ENCODE measurements at places on chromosomes 16 and 17. TPM values are rescaled to one million over a fixed set of nuclear protein-coding genes. Genes with fewer than 3 reads are reported as not detected.

GRCh38 chr16:70568601-70569237 lies 45.1 kb downstream of the SF3B3 start:
- no peaks in the 10 kb centered on the region for H3K27me3 ChIP-seq
- peaks cover 9% of the 10 kb centered on the region for H3K4me1 ChIP-seq
- no peak for DNase-seq
- no peak overlapping the region for H3K4me3 ChIP-seq
- H3K36me3 ChIP-seq = peaks cover 50% of the 10 kb centered on the region
- H3K27ac ChIP-seq = no peak overlapping the region

GRCh38 chr16:47461598-47462266 lies 601 bp downstream of the PHKB start:
- H3K27ac ChIP-seq = peak overlapping the region; percentile 79
- H3K4me3 ChIP-seq = peak overlapping the region; percentile 81
- H3K27me3 ChIP-seq = no peaks in the 10 kb centered on the region
- H3K36me3 ChIP-seq = peaks cover 2% of the 10 kb centered on the region

DNA sequence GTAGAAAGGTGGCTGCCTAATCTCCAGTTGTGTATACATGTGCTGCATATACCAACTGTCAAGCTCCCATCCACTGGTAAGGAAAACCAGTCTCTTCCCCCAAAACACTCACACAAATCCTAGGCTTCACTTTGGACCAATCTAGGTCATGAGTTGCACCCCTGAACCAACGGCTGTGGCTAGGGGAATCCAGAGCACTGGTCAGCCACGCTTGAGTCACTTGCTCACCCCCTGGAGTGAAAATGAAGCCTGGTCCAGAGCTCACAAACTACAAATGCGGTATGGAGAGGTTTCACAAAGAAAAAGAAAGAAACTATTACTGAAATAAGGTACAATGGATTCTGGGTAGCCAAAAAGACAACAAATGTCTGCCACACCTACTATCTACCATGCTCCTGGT lies 66.1 kb upstream of the NLK start:
- H3K27ac ChIP-seq = no peak overlapping the region
- peaks cover 5% of the 10 kb centered on the region for H3K27me3 ChIP-seq
- H3K36me3 ChIP-seq = no peaks in the 10 kb centered on the region

GRCh38 chr17:27644586-27644985 lies 13.6 kb downstream of the LGALS9 start:
- no peak overlapping the region for H3K27ac ChIP-seq
- no peaks in the 10 kb centered on the region for H3K4me1 ChIP-seq
- no peaks in the 10 kb centered on the region for H3K27me3 ChIP-seq

DNA sequence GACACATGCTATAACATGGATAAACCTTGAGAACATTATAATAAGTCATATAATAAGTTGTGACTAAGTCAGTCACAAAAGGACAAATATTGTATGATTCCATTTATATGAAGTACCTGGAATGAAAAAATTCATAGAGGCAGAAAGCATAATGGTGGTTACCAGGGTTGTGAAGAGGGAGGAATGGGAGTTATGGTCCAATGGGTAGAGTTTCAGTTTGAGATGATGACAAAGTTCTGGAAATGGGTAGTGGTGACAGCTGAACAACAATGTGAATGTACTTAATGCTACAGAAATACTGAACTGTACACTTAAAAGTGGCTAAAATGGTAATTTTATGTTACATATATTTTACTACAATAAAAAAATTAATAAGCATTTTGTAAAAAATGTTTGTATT lies 49.7 kb downstream of the MYO1D start:
- no peak overlapping the region for H3K27ac ChIP-seq
- H3K36me3 ChIP-seq = no peaks in the 10 kb centered on the region

- peaks cover 9% of the 10 kb centered on the region for H3K4me1 ChIP-seq
- no peak overlapping the region for H3K4me3 ChIP-seq
- H3K36me3 ChIP-seq = no peaks in the 10 kb centered on the region
- H3K27me3 ChIP-seq = no peaks in the 10 kb centered on the region
- DNase-seq = no peak
Measured at GRCh38 chr16:57818377-57819064, 16.2 kb upstream of the KIFC3 start.

DNA sequence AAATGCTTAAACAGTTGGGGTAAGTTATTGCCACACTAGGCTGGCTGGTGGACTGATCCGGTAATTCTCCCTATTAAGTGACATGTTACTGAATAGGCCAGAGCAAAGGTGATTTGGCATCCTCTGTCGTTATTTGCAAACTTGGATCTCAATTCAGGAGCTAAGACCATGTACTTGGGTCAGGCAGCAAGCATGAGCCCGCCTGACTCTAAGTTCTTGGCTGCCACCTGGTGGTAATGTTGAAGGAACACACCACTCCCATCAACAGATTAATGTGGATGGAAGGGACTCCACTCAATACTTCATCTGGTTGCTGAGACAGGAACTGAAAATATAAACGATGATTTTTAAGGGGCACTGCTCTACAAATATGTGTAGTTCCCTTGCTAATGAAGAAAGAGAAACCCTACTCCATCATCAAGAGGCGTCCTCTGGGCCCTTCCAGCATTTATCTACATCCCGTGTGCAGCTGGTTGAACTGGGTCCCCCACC lies 70.8 kb downstream of the EMP2 start:
- H3K27ac ChIP-seq = no peak overlapping the region
- no peak overlapping the region for H3K4me3 ChIP-seq
- DNase-seq = peak; percentile 62
- H3K4me1 ChIP-seq = no peaks in the 10 kb centered on the region
- no peaks in the 10 kb centered on the region for H3K27me3 ChIP-seq

- no peak for DNase-seq
- no peak overlapping the region for H3K4me3 ChIP-seq
- H3K36me3 ChIP-seq = no peaks in the 10 kb centered on the region
- no peak overlapping the region for H3K27ac ChIP-seq
Measured at GRCh38 chr16:84459941-84460405, 44.5 kb downstream of the MEAK7 start.

DNA sequence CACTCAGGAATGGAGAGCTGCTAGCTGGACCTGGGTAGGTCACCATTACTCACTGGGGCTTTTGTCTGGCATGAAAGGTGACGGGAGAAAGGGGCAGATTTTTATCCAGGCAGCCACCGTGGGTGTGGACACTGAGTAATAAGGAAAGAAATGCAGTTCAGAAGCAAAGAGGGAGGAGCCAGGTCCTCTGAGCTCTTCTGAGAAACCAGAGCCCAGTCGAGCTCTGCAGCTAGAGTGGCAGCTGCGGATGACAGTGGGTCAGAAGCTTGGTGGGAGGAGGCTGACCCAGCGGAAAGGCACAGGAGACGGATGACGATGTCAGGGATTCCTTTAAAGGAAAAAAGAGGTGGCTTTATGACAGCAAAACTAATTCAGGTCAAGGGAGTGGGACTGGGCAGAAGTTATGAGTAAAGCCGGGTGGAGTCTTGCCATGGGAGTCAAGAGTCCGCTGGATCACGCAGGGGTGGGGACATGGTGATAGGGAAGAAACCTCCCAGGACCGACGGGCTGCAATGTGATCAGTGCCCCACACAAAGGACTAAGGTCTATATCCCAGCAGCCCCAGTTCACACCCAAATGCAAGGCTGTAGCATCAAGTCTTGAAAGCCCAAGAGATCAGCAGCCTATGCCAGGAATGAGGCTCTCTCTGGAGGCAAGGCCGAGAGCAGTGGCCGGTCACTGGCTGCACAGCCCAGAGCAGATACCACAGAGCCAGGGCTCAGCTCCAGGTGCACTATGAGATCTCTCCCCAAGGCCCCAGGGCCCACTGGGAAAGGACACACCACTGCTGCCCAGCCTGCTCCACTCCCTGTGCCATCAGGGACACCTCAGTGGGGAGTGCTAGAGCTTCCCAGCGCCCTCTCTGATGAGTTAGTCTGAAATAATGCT lies 6.3 kb upstream of the MNT start:
- no peak overlapping the region for H3K4me3 ChIP-seq
- H3K4me1 ChIP-seq = no peaks in the 10 kb centered on the region
- H3K36me3 ChIP-seq = no peaks in the 10 kb centered on the region
- no peak for DNase-seq
- H3K27ac ChIP-seq = no peak overlapping the region

DNA sequence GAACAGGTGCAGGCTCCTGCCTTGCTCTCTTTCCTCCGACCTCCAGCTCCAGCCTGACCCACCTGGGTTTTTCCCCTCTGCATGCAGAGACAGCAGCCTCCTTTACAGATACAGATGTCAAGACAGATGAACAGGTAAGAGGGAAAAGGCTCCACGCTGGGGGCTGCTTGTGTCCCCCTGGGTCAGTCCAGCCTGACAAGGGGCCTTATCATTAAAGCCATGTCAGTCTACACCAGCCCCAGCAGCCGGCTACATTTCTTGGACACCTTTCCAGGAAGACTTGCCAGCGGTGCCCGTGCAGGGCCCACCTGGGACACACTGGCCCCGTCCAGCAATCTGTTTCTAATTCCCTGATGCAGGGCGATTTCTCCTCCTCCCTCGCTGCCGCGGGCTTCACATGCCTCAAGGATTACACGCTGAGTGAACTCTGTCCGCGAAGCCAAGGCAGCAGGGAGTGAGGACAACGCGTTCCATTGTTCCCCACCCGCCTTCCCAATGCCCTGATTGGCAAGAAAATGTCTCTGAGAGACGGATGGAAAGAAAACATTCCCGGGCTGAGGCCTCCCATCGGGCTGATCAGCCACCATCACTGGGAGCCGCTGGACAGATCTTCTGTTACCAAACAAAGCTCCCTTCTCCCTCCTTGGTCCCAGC lies 184.7 kb downstream of the C16orf95 start:
- H3K4me3 ChIP-seq = no peak overlapping the region
- H3K36me3 ChIP-seq = no peaks in the 10 kb centered on the region
- H3K27me3 ChIP-seq = no peaks in the 10 kb centered on the region
- no peak for DNase-seq
- H3K27ac ChIP-seq = no peak overlapping the region

DNA sequence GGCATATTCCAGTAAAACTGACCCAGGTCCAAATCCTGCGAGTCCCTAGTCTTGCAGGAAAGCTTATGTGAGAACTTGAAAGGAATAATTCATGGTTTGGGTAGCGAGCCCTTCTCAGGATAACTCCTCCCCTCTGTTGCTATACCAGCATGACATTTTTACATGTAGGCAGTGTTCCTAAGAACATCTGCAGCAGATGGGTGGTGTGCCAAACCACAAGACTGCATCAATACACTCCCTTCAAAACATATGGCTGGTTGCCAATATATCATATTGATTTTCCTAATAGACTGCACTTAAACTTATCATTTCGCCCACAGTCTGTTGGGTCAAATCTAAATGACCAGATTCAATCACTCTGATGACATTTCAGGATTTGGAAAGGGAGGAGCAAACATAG lies 19.9 kb downstream of the PSME3IP1 start:
- H3K27ac ChIP-seq = no peak overlapping the region
- H3K36me3 ChIP-seq = peaks cover 10% of the 10 kb centered on the region
- no peak for DNase-seq
- no peaks in the 10 kb centered on the region for H3K4me1 ChIP-seq

GRCh38 chr16:85153046-85153445 lies 40.8 kb upstream of the CIBAR2 start:
- H3K36me3 ChIP-seq = no peaks in the 10 kb centered on the region
- H3K4me3 ChIP-seq = no peak overlapping the region
- peaks cover 35% of the 10 kb centered on the region for H3K4me1 ChIP-seq
- DNase-seq = no peak

Gene PRSS33
- total RNA-seq = 0.59 TPM

Gene WSCD1
- 0.74 TPM for total RNA-seq

DNA sequence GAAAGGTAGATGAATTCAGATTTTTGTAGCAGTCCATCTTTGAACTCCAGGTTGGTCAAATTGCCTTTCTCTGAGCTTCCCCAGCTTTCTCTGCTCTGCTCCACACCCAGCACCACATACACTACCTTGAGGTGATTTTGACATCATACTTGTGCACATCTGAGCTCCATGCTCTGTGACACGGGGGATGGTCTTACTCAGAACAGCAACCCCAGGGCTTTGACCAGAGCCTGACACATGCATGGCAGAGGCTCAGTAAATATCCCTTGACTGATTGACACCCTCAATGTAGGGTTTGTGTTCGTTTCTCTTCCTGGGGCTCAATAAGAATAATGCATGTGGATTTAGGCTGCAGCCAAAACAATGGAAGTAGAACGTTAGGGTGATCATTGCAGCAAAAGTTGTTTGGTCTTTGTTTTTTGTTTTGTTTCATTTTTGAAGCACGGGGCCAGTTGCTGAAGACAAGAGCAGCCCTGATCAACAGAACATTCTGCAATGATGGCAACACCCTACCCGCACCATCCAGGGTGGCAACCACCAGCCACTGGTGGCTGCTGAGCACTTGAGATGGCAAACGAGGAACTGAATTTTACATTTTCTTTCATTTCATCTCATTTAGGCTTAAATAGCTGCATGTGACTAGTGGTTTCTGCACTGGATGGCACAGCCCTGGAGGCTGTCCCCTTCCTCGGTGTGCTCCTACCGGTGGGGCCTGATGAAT lies 224.8 kb upstream of the TNRC6C start:
- H3K36me3 ChIP-seq = no peaks in the 10 kb centered on the region
- peaks cover 14% of the 10 kb centered on the region for H3K27me3 ChIP-seq
- no peak overlapping the region for H3K4me3 ChIP-seq
- DNase-seq = no peak
- no peak overlapping the region for H3K27ac ChIP-seq
- peaks cover 6% of the 10 kb centered on the region for H3K4me1 ChIP-seq

GRCh38 chr16:19386525-19386924 lies 31.2 kb upstream of the TMC5 start:
- H3K4me1 ChIP-seq = no peaks in the 10 kb centered on the region
- no peaks in the 10 kb centered on the region for H3K36me3 ChIP-seq
- H3K27ac ChIP-seq = no peak overlapping the region

DNA sequence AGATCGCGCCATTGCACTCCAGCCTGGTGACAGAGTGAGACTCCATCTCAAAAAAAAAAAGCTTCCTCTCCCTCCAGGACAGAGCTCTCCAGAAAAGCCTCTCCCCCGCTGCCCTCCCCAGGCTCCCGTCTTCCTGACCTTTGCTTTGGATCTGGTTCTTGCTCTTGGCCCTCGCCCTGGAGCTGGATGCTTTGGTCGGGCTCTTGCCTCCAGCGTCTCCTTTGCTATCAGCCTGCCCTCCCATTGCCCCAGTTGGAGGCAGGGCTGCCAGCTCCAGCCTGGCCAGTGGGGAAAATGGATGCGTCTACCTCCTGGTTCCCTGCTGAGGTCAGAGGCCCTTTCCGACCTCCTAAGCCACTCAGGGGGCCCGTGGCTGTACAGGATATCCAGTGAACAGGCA lies 35.9 kb downstream of the TRARG1 start:
- no peaks in the 10 kb centered on the region for H3K36me3 ChIP-seq
- no peaks in the 10 kb centered on the region for H3K4me1 ChIP-seq

- H3K27me3 ChIP-seq = no peaks in the 10 kb centered on the region
- no peak overlapping the region for H3K27ac ChIP-seq
- no peak for DNase-seq
- no peaks in the 10 kb centered on the region for H3K4me1 ChIP-seq
Measured at GRCh38 chr17:8806926-8807550, 7.9 kb upstream of the MFSD6L start.
